Transverse colon (tissue), 4 donors: ENCODE measurements at places on chromosomes 5 and 9. TPM values are rescaled to one million over a fixed set of nuclear protein-coding genes. Genes with fewer than 3 reads are reported as not detected.

SPATA6L gene
- total RNA-seq, result not detected

IL33 gene
- total RNA-seq, result 2.2 TPM

LCN2 gene
- total RNA-seq, result 56.9 TPM

GARIN3 gene
- total RNA-seq, result not detected

GEMIN5 gene
- 7.2 TPM for total RNA-seq

EMB gene
- 0.20 TPM for total RNA-seq

BTNL3 gene
- 146 TPM for total RNA-seq

NSD1 gene
- total RNA-seq, result 32.6 TPM
